ENCODE measurements at places on chromosomes 4 and X.

DNA sequence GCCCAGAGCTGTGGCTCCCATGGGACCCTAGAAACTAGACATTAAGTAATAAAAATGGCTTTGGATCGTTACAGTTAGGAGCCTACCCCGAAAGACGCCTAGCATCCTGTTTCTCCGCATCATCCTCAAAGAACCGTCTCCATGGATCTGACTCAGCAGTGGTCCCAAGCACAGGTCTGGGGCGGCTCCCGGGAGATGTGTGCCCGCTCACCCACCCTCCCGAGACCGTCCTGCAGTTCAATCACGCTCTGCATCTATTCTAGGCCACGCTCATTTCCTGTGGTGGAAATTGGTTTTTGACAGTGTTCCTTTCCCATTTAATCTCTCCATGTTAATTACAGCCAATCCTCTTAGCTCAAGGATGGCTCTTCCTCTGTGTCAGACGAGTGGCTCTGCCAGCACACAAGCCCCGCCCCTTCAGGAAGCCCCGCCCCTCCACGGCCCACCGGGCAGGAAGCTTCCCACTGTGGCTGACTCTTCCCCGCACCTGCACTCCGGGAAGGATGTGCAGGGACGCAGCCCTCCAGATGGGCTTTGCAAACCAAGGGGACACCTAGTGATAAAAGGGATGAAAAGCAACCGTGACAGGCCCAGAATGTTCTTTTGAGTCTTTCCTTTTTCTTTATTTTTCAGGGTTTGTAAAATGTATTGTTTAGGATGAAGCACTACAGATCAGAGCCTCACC is 34.5 kb upstream of the HELT start:
- DNase-seq = peak; percentile 1

DNA sequence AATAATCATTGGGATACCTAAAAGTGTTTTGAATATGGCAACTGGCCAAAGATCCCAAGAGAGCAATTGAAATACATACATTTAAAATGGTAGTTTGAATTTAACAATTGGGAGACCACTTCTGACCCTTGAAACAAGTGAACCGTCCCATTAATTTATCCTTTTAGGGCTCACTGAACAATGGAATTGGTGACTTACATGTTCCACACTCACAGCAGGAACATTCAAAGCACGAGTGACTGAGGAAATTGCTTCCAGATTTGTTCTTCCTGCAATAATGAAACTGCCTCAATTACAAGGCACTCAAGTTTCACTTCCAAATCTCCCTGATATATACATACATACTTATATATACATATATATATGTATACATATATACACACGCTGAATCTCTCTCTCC is 20.6 kb downstream of the SLC39A8 start:
- DNase-seq = no peak

- DNase-seq = no peak
Observed at GRCh38 chrX:38799995-38800580, 1.2 kb upstream of the MID1IP1 start.

DNA sequence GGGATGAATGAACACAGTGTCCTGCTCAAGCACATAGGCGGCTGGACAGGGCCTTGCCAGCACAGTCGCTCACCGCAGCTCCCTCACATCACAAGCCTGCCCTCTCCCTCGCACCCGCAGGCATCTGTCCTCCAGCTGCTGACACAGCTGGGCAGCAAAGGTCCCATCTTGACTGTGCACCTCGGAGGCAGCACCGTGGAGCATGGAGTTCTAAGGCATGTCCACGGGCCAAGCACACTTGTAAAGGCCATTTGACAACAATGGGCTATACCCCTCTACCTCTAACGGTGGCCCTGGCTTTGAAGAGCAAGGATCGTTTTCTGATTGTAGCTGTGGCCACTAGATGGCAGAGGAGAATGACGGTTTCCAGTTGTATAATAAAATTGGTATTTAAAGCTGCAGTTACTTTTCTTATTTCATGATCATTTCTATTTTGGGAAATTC is 53.8 kb downstream of the APLN start:
- DNase-seq = no peak

- DNase-seq = no peak
Observed at GRCh38 chrX:153644356-153645125, 2.5 kb upstream of the DUSP9 start.

GRCh38 chr4:148881860-148882643 is 439.8 kb upstream of the NR3C2 start:
- DNase-seq = no peak

- DNase-seq = no peak
Observed at GRCh38 chr4:148782284-148782683, 340.1 kb upstream of the NR3C2 start.

DNA sequence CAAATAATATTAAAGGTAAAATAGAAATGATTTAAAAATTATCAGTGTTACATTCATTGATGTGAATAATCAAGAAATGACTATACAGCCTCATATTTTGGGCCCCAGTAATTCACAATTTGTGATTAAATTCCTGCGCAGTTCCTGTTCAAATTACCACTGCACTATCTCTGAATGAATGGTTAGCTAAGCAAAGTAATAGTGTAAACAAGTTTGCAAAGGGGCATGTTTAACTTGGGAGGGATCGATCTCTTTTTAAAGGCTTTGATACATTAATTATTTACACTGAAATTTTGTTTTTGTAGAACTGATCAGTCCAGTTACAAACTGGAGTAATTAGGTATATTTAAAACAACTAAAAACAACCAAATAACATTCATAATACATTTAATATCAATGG is 784.4 kb downstream of the RPA4 start:
- no peak for DNase-seq

- DNase-seq = no peak
Observed at GRCh38 chrX:57772637-57773036, 92.6 kb upstream of the NLRP2B start.

DNA sequence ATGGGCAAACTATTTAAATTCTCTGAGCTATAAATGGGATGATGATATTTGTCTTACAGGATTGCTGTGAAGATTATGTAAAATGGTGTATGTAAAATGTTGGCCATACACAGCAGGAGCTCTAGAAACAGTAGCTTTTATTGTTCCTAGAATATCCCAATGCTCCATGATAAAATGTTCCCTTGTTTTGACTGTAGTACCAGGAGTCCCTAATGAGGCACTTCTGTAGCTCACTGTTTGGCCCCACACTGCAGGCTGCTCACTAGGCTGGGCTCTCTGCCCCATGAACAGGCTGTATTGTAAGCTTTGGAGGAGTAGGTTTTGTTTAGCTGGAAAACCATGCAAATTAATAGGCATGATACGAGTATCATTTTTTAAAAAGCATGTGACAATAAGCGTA is 3.3 kb upstream of the FGA start:
- DNase-seq = no peak

GRCh38 chr4:27055221-27055760 is 194.7 kb downstream of the STIM2 start:
- DNase-seq = no peak

- DNase-seq = no peak
Observed at GRCh38 chr4:20109391-20109790, 142.3 kb upstream of the SLIT2 start.

- DNase-seq = no peak
Observed at GRCh38 chr4:58602022-58602421, 1491.8 kb upstream of the IGFBP7 start.

DNA sequence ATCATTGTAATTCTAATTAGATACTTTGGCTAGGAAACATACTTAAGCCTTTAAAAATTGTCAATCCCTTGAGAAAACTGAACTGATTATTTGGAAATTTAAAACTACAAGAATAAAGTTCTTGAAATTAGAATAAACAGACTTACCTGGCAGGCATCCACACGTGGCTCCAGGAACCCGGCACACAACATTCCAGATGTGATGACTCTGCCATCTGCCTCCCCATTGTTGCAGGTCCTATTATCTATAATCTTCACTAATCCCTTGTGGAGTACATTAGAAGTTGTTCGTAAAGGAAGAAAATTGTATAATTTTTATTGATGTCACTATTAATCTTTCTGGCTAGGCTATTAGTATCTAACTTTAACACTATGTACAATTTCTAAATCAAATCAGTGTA is 16.2 kb upstream of the GNRHR start:
- peak; percentile 86 for DNase-seq

- no peak for DNase-seq
Observed at GRCh38 chr4:102298716-102299115, 46.6 kb downstream of the SLC39A8 start.

DNA sequence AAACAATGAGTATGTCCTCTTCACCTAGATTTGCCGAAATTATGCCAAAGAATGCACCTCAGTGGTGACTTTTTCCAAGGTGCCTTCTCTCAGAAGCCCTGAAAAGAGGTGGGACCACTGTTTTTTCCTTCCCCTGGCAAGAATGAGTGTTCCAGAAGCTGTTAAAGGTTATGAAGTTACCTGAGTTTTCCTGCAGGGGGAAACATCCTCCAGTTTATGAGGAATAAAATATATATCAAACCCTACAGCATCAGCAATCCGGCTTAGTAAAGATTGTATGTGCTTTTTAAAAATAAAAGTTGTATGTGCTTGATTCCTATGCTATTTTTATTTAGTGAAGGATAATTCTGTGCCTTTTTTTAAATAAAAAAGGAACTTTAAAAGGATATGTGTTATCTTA is 73.3 kb downstream of the RBM46 start:
- DNase-seq = no peak

All from NCI-H1436 treated with DMSO at 0.1 percent for 48 hours (cell line).